Effector CD8-positive, alpha-beta T cell (primary cell): ENCODE measurements at places on chromosomes 2 and 18.

DNA sequence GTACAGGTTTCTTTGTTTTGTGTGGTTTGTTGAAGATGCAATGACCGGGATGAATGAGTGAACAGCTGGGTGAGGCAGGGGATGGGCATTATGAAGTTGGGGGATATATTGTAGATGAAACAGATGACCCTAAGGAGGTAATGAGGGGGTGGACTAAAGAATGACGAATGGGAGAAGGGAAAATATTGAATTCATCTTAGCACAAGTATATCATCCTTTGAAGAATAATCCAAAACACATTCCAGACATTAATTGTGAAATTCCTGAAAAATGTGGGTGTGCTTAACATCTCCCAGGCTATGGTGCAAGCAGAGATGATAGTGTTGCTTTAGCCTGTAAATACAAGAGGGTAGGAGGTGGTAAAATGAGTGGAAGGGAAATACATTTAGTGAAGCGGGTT is 5.8 kb downstream of the CRIM1 start:
- no peak for DNase-seq

- DNase-seq: no peak
Measured at GRCh38 chr2:150296770-150297546, 190.5 kb downstream of the RND3 start.

DNA sequence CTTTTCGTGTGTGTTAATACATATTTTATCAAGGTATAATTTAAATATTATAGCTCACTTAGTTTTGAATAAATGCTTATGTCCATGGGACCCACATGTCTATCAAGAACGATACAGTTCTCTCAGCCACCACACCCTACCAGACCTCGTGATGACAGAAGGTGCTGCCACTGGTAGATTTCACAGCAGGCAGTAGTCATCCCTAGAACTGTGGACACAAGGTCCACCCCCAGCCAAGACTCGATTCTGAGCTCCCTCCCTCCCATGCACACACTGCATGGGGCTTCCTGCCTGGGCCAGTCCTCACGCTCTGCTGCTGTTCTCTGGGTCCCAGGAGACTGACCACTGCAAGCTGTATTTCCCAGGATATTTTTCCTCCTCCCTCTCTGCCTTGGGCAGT is 26.5 kb upstream of the CREB1 start:
- no peak for DNase-seq

DNA sequence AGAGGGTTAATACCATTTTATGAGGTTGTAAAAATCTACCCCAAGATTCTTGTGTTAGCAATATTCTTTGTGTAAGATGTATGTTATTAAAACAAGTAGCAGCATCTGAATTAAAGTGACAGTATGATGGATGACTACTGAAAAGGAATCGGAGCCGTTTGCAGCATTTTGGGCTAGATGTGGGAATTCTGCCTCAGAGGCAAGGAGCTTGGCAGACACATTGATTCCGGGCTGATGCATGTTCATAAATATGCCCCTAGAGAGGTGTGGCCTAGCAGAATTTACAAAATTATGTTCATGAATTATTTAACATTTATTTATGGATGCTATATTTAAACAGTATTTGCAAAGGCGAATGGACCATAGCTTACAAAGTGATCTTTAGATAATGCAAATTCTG is 389.0 kb upstream of the ETAA1 start:
- DNase-seq: no peak

GRCh38 chr2:65425276-65425675 is 7.1 kb downstream of the SPRED2 start:
- DNase-seq: no peak

GRCh38 chr2:25112113-25112512 is 56.3 kb downstream of the POMC start:
- no peak for DNase-seq

DNA sequence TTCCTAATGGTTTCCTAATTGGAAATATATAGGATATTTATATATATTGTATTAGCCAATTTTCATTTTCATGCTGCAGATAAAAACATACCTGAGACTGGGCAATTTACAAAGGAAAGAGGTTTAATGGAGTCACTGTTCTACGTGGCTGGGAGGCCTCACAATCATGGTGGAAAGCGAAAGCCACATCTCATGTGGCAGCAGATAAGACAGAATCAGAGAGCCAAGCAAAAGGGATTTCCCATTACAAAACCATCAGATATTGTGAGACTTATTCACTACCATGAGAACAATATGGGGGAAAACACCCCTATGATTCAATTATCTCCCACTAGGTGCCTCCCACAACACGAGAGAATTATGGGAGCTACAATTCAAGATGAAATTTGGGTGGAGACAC is 242.5 kb upstream of the NETO1 start:
- no peak for DNase-seq

DNA sequence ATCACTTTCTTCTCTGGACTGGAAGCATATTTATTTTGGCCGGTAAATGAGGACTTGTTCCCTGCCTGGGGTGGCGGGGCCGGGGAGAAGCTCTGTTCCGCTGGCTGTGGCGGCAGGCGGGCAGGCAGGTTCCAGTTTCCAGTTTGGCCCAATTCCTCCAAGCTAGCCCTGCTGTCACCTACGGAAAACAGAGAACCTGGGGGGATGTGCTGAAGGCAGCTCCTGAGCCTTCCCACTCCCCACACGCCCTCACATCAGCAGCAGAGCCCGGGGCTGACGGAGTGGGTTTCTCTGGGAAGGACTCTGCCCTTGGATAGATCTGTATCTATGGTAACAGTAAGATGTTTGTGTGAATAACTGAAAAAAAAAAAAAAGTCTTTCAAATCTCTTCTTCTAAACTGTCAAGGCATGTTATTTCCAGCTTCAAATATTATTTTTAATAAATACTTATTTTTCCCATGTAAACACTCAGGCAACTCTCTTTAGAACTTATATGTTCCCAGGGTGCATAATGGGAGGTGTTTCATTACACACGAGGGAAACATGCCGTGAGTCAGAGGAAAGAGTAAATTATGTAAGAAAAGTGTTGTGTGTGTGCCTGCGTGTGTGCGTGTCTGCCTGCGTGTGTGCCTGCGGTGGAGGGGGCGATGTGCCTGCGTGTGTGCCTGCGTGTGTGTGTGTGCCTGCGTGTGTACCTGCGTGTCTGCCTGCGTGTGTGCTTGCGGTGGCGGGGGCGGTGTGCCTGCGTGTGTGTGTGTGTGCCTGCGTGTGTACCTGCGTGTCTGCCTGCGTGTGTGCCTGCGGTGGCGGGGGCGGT is 116.1 kb upstream of the ZNF516 start:
- no peak for DNase-seq

DNA sequence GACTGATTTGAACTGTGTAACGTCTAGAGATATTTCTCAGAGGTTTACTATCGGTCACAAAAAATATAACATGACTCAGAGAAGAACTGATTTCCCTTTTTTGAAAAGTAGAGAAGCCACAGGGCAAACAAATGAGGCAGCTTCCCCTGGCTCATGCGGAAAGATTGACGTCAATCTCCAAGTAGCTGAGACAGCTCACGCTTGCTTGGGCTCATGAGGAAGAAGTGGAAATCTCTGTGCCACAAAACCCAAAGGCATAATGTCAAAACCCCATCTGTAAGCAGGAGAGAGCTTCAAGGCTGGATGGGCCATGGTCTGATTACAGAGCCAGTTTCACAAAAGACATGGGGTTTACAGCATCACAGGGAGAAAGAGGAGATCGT is 188.1 kb downstream of the ARL4C start:
- peak; percentile 2 for DNase-seq

DNA sequence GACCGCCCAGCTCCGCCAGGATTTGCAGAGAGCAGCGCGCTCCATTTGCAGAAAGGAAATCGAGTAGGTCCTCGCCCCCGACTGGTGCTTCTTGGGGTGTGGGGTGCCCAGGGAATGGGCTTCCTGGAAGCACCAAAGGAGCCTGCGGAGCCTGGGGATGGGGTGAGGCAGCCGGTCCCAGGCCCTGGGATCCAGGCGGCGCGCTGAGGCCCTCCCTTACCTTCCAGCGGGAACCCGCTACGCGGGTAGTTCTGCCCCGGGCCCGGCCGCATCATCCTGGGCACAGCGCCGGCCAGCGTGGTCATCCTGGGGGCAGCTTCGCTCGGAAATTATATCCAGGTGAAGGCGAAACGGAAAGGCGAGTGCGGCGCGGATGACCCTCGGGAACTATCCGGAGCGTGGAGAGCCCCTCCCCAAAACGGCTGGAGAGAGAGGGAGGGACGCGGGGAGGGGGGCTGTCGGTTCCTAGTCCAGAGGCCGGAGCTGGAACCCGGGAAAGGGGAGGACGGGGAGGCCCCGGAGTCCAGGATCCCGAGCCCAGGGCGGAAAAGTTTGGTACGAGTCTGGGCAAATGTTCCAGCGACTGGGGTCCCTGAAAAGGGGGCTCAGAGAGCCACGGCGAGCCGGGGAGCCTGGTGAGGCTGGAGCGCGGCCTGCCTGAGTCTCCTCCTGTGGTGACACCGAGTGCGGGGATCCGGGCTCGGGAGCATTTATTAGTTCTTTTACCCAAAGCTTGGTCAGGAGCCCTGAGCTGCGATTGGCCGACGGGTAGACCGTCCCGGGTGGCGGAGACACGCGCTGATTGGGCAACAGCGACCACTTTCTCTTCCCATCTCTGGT is at the start of gene PAX3:
Gene PAX3 (minus strand): TSS at position 688 of the 840 bp plus-strand sequence. CDS start 383 bp downstream, at position 305.
- no peak for DNase-seq

GRCh38 chr2:218882866-218883366 is 2.3 kb downstream of the WNT10A start:
- DNase-seq: no peak

DNA sequence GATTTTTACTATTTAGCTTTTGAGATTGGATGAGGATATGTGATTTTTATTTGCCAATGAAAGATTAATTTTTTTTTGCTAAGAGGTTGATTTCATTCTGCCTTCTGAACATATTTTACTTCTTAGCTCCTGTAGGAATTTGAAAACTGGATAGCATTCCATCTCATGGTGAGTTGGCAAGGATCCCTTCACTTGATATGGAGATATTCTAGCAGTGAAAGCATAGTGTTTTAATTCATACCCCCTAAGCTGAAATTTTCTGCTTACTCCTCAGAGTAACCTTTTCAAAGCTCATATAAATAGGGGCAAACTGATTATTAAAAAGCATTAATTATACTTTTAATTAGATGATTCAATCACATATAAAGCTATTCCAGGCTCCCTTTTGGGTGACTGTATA is 61.0 kb upstream of the KCNJ3 start:
- no peak for DNase-seq

- DNase-seq: no peak
Measured at GRCh38 chr2:232387451-232388171, 9.1 kb downstream of the ALPP start.

GRCh38 chr2:6838673-6839319 is 26.9 kb downstream of the CMPK2 start:
- no peak for DNase-seq

GRCh38 chr2:169363560-169364150 is 1.3 kb upstream of the LRP2 start:
- DNase-seq: no peak

GRCh38 chr18:14924226-14924625 is 176.3 kb downstream of the ANKRD30B start:
- no peak for DNase-seq

GRCh38 chr2:5315512-5315911 is 376.7 kb upstream of the SOX11 start:
- no peak for DNase-seq

GRCh38 chr2:144249035-144249637 is 270.8 kb downstream of the ZEB2 start:
- DNase-seq: no peak

- no peak for DNase-seq
Measured at GRCh38 chr18:13915995-13916431, 677 bp upstream of the MC2R start.

- DNase-seq: no peak
Measured at GRCh38 chr2:130818809-130819208, 17.9 kb upstream of the ARHGEF4 start.

DNA sequence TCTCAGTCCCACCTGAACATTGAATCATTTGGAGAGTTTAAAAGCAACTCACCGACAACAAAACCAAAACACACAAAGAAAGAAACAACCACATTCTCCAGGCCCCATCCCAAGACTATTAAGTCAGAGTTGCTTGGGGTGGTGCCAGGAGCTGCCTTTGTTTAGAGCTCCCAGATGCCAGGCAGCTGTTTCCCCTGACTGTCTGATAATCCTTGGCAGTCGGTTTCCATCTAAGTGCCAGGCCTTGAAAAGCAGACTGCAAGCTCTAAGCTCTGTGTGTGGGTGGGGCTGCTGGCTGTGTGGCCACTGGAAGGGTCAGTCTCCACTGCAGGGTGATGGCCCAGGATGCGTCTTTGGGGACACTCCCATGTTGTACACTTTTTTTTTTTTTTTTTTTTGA is 255.3 kb upstream of the AGAP1 start:
- DNase-seq: no peak

DNA sequence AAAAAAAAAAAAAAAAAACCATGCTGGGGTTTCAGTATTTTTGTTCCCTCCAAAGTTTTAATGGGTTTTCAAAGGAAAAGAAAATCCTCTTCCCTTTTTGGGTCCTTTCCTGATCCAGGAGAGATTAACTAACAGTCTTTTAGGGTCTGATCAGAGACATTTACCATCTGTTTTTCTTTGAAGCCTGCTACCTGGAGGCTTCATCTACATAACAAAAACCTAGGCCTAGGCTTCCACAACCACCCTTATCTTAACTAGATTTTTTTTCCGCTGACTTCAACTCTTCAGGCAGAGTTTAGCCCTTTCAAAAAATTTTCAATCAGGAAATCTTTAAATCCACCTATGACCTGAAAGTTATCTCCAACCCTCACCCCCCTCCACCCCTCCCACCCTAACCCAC is 154.7 kb downstream of the MBD2 start:
- no peak for DNase-seq

- no peak for DNase-seq
Measured at GRCh38 chr18:4908328-4908727, 288.7 kb downstream of the AKAIN1 start.

DNA sequence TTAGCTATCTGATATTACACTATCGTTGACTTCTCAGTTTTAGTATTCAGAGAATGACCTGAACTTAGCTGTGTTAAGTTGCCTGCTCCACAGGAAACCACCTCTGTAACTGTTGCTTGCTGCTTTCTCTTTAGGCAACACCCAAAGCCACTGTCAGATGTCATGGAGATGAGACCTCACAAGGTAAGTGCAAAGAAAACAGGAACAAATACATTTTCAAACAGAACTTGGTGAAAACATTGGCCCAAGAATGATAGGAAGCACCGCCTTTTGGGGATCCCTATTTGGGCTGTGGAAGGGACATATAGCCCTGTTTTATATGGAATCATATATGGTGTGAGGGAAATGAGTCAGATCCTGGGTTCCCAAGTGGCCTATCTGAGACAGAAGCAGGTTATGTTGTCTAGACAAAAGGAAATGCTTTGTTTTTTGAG is 143.4 kb downstream of the UBE2E3 start:
- DNase-seq: peak; percentile 25
